ENCODE measurements at places on chromosomes 13 and 19.

- no peak for DNase-seq
These were observed 528.1 kb downstream of the DIAPH3 start for GRCh38 chr13:59635589-59635988.

DNA sequence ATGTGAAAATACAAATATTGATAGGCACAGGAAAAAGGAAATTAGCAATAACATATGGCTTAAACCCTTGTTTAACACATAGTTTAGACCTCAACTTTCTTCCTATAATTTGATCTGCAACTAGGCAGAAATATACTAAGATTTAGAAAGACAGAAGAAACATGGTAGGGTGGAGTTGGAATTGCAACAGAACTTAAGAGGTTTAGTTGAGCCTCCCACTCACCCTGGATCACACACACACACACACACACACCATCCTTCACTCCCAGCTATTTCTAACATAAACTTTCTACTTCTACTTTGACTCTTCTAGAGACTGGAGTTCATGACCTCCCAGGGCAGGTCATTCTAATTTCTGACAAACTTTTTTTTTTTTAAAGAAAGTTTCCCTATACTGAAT lies 47.4 kb downstream of the FLT3 start:
- DNase-seq = no peak

DNA sequence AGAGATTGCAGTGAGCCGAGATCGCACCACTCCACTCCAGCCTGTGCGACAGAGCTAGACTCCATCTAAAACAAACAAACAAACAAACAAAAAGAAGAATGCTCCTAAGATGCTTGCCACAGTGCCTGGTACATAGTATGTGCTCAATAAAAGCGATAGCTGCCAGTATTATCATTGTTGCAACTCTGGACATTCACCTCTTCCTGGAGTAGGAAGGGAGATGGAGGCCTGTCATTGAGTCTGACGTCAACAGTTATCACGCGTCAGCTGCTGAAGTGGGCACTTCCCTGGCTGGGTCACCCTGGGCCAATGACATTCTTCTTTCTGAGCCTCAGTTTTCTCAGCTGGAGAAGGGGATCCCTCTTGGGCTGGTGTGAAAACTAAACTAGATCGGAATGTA lies 4.2 kb upstream of the PLAUR start:
- DNase-seq = no peak

GRCh38 chr13:73913079-73913740 lies 221.0 kb downstream of the KLF12 start:
- no peak for DNase-seq

DNA sequence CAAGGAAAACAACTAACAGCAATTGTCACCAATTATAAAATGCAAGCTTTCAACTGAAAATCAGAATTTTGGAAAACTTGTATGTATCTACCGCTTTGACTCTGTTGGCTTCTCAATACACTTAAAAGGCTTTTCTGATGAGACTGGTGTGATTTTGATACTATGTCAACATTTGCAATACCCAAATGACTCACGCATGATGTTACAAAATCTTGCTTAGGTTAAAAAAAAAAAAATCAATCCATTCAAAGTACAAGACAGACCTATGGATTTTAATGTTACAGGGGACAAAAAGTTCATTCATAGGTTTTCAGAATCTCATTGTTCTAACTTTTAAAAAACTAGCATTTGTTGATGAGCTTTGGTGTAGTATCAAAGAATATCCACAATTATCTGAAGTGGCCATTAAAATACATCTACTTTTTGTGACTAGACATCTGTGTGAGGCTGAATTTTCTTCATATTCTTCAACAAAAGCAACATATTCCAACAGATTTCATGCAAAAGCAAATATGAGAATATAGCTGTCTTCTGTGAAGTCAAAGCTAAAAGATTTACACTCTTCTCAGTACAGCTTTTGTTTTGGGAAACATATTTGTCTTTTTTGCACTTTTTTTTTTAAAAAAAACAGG lies 10.7 kb downstream of the ELF1 start:
- no peak for DNase-seq

DNA sequence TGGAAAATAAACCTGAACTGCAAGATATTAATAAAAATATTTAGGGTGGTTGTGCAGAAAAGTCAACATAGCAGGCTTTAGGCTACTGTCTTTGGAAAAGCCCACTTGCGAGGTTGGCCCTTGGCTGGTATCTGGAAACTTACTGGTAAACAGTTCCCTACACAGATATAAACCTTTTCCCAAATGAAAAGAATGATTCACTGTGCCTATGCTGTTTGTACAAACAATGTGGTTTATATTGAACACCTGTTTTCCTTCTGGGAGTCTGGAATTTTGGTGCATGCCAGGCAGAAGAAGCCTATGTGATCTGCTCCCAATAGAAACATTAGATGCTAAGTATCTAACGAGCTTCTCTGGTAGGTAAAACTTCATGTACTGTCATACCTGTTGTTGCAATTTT lies 29.7 kb upstream of the SOHLH2 start:
- no peak for DNase-seq

DNA sequence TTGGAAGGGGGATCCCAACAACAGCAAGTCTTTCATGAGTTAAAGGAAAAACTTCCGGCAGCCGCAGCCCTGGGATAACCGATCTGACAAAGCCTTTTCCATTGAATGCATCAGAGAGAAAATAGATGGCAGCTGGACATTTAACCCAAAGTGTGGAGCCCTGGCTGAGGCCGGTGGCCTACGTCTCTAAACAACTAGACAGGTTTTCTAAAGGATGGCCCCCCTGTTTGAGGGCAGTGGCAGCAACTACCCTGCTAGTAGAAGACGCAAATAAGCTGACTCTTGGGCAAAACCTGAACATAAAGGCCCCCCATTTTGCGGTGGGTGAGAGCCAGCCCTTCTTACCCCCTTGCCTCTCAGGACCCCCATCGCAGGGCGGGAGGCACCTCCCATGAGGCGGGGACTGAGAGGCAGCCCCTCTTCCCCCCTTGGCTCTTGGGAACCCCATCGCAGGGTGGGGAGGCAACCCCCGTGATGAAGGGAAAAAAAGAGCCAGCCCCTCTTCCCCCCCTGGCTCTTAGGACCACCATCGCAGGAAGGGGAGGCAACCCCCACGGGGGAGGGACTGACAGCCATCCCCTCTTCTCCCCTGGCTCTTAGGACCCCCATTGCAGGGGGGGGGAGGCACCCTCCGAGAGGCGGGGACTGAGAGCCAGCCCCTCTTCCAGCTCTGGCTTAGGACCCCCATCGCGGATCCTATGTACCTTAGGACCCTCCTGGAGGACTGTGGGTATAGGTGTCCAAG lies 2422.9 kb upstream of the PCDH20 start:
- no peak for DNase-seq

DNA sequence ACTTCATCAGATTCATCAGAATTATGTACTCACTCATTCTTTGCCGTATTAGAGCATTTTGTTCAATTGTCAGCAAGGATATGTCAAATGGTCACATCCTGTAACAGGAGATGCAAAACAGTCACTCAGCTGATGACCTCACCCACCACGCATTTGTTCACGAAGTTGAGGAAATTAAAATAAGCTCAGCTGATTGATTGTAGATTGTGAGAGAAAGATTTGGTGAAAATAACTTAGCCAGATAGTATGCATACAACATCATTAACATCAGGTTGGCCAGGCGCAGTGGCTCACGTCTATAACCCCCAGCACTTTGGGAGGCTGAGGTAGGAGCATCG lies 22.6 kb upstream of the CDC16 start:
- no peak for DNase-seq

DNA sequence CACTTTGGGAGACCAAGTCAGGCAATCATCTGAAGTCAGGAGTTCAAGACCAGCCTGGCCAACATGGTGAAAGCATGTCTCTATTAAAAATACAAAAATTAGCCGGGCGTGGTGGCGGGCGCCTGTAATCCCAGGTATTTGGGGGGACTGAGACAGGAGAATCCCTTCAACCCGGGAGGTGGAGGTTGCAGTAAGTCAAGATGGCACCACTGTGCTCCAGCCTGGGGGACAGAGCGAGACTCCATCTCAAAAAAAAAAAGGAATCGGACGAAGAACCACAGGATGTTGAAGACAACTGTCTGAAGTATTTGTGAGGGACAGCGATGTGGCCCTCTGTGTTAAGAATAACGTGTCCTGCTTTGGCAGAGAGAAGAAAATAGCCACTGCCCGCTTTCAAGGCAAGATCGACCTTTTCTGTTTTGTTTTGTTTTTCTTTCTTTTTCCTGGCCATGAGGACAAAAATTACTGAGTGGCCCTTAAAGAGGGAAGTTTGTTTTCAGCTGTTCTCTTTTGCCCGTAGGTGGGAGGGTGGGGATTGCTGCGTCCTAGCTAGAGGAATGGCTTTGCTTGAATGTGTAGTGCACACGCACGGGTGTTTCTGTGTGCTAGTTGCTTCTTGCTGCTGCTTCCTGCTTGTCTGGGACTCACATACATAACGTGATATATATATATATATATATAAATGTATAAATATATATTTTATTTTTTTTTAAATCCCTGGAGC lies 6.2 kb upstream of the PRKCG start:
- no peak for DNase-seq

DNA sequence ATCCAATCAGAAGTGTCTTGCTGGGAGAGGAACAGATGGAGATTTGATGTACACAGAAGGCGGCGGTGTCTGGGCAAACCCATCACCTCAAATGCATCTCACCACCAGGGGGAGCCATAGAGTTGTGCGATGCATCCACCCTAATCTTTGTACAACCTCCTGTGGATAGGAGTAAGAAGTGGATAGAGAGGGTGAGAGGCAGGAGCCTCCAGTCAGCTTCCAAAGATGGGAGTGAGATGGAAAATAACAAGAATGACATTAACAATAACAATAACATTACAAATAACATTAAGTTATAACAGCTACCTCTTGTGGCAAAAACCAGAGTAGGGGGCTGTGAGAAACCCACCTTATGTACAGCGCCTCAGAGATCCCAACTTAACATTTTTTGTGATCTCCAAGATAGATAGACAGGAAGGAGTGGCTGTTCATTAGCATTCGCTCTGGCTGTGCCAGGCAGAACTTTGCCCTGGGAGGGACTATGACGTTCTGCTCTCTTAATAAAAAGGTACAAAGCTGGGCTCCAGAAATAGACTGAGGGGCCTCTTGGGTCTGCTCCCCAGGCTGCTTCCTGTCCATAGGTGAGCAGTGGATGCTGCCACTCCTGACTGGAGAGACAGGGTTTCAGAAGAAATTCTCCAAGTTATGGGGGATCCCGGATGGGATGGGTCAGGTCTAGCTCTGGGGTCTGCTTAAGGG lies 5.2 kb upstream of the CEACAM18 start:
- peak; percentile 69 for DNase-seq

DNA sequence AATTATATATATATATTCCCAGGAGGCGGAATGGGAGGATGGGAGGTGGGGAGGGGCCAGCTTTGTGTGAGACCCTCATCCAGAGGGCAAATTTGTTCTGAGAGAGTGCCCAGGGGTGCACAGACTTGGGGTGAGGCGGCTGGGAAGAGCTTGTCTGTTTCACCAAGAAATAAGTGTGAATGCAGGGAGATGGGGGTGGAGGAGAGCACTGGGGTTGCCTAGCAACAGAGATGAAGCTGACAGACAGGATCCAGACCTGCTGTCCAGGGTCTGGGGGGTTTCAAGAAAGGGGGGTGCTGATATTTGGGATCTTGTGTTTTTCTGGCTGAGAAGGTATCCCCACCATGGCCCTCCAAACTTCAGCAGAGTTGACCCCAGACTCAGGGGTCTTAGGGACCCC lies 18.6 kb upstream of the TNFAIP8L1 start:
- no peak for DNase-seq

- no peak for DNase-seq
These were observed 92.8 kb upstream of the RAP2A start for GRCh38 chr13:97341135-97341534.

- DNase-seq = no peak
These were observed 109.3 kb downstream of the KDM4B start for GRCh38 chr19:5078182-5078581.

DNA sequence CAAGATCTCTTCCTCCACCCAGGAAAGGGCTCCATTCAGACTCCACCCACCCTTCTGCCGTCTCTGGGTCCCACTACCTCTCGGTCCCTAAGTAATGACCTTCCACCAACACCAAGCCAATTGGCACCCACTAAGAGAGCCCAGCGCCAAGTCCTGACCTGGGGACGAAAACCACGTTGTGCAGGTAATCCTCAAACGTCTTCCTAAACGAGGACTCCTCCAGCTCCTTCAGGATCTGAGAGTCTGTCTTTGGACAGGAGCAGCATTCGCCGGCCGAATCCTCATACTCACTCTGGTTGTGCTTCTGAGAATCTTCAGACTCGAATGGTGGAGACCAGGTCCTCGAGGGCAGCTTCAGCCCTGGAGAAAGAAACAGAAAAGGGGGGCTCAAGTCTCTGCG lies 83.1 kb downstream of the ZNF557 start:
- no peak for DNase-seq

GRCh38 chr19:13150931-13151604 lies 857 bp downstream of the IER2 start:
- DNase-seq = peak; percentile 25

DNA sequence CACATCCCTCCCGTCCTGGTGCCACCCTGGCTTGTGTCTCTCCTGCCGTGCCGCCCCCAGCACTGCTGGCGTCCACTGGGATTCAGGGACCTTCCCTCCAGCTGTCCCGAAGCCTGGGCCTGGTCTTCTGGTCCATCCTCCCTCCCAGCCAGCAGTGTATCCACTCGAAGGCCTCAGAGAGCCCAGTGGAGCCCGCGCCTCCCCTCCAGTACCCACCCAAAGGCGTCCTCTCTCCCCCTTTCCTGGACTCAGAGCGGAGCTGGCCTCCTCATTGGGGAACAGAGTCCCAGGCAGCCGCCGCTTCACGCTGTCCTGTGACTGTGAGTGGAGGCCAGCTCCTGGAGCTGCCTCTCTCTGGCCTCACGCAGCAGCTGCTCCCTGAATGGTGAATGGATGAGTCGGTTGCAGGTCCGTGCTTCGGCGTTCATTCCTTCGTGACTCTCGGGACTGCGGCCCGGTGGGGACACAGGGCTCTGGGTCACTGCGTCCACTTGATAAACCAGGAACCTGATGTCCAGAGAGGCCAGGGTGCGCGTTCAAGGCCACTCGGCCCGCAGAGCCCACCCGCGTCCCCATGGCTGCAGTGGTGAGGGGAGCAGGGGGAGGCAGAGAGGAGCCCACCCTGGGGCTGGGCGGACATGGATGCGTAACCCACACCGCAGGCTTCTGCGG lies 12.1 kb downstream of the ONECUT3 start:
- DNase-seq = no peak

DNA sequence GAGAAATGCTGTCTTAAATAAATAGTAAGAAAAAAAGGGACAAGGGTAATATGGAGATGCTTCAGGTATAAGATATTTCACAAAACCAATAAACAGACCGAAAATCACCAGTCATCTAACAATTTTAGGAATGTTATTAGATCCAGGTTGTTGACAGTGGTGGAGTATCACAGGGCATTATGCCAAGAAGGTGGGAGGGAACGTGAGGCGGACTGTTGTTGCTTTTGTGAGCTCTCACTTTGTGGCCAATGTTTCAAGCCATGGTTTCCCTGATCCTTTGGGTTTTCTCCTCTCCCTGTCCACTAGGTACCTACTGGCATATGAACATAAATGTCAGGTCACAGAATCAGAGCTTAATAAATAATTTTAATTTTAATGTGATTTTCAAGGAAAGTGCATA lies 790.3 kb upstream of the SLITRK1 start:
- no peak for DNase-seq

- DNase-seq = no peak
These were observed at the start of gene LRFN3 for GRCh38 chr19:35935911-35936737. Gene LRFN3 (plus strand): TSS chr19:35936374. CDS start chr19:35939426, 3,052 bp downstream.

All from naive thymus-derived CD4-positive, alpha-beta T cell (primary cell).